AG08396 (cell line): ENCODE measurements at places on chromosomes 1 and 21.

- no peak for DNase-seq
Observed at GRCh38 chr1:184910691-184911091, 63.6 kb downstream of the NIBAN1 start.

DNA sequence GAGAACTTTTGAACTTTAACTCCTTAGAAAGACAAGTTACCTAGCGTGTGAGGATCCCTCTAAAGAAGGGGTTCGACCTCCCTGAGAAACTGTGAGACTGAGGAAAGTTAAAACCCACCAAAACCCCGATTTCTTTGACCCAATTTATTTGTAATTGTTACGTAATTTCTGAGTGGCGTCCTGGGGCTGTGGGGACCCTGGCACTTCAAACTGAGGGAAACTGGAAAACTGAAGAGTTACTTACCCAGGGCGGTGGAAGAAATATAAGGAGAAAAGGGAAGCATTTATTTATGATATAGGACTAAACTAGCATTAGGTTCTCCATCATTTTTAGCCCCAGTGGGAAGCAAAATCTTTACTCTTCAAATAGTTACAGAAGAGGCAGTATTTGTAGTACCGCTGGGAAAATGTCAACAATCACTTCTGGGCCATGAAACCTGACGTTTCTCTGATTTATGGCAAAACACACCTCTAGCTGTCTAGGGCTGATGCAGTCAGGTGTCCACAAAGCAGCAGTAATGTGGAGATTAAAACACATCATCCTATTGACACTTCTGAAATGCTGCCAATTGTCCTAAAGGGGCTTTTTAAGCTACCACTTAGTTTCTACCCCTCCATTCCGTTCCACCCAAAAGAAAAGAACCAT is 430 bp downstream of the S100B start:
- DNase-seq: no peak

DNA sequence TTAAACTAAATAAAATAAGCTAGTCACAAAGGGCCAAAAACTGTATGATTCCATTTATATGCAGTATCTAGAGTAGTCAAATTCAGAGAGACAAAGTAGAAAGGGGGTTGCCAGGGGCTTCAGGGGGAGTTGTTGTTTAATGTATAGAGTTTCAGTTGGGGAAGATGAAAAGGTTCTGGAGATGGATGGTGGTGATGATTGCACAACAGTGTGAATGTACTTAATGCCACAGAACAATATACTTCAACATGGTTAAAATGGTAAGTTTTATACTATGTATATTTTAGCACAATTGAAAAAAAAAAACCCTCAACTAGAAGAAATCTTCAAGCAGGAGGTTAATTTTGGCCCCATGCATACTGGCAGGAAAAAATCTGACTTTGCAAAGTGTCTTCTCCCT is 24.3 kb downstream of the VAV3 start:
- DNase-seq: no peak

DNA sequence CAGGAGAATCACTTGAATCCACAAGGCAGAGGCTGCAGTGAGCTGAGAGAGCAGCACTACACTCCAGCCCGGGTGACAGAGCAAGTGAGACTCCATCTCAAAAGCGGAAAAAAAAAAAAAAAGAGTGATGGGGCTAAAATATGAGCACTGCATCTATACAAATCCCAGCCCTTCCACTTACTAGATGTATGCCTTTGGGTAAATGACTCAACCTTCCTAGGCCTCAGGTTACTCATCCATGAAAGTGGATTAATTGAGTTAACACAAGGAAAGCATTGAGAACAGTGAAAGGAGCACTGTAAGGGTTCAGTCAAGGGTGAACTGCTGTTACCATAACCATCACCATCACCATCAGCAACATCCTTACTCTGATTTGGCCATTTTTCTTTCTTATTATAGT is 226.4 kb upstream of the C8B start:
- no peak for DNase-seq

DNA sequence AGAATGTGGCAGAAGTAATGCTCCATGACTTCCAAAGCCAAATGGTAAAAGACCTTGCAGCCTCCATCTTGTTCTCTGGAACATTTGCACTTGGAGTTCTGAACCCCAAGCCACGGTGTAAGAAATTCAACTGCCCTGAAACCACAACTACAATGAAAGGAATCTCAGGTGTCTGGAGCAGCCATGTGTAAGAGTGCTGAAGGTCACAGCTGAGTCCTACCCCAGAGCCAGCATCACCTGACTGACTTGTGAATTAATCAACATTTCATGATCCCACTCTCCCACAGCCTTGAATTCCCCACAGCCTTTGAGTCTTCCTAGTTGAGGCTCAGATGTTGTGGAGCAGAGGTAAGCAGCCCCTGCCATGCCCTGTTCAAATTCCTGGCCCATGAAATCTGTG is 192.8 kb upstream of the CAMK1G start:
- no peak for DNase-seq

GRCh38 chr1:58789322-58789856 is 5.5 kb upstream of the JUN start:
- DNase-seq: no peak

- DNase-seq: no peak
Observed at GRCh38 chr1:111723091-111723806, 15.9 kb downstream of the INKA2 start.

GRCh38 chr1:64080941-64081562 is 122.4 kb upstream of the UBE2U start:
- DNase-seq: no peak

- DNase-seq: no peak
Observed at GRCh38 chr1:3058263-3059030, 10.6 kb upstream of the PRDM16 start.

- DNase-seq: no peak
Observed at GRCh38 chr1:186456729-186457255, 4.1 kb downstream of the PDC start.

DNA sequence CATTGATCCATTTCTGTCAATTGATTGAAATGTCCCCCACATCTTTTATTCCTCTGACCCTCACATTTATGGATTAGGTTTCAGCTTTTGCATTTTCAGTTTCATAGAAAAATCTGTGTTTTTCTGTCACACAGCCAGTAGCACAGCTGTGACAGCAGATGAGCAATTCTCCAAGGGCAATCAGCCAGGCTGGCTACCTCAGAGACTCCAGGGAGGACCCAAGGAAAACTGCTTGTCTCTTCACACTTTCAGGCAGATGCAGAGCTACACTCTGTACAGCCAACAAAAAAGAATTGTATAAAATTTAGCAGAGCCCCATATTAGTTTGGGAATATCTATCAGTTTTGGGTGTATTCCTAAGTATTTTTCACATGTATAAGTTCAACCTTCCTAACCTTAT is 257.2 kb downstream of the LRRC7 start:
- no peak for DNase-seq

DNA sequence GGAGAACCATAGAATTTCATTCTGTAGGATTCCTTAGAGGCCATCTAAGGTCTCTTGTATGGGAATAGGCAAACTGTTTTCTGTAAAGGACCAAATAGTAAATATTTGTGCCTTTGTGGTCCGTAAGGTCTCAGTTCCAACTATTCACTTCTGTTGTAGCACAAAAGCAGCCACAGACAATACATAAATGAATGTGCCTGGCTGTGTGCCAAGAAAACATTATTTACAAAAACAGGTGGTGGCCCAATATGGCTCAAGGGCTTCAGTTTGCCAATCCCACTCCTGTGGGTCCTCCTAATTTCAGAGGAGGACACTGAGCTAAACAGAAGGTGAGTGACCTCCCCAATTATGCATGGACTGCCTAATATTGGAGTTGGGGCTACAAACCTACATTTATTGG is 67.6 kb upstream of the EDEM3 start:
- DNase-seq: no peak
